Osteoblast (primary cell): ENCODE measurements at places on chromosomes 12 and 14. TPM values are rescaled to one million over a fixed set of nuclear protein-coding genes. Genes with fewer than 3 reads are reported as not detected.

AKAP3 gene
- total RNA-seq = 1.5 and 2.2 TPM in 2 replicates

CNTN1 gene
- 0.29 and 0.36 TPM in 2 replicates for total RNA-seq

CNPY2 gene
- total RNA-seq = 82.5 and 83.7 TPM in 2 replicates

RPL10L gene
- total RNA-seq = not detected in 2 replicates

DNA sequence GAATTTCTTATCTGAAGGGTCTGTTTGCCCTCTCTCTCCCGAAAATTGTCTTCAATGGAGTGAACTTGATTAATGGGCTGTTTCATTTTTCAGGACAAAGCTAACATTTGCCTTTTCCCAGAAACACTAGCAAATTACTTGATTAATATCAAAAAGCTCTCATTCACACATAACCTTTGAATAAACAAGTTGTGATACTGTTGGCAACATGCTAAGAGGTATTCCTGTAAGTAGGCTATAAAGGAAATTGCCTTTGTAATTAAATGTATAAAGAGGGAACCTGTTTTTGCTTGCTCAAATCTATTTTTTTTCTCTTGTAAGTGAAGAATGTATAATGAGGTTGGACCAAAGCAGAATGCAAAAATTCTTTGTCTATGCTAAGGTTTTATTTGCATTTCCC lies 457.2 kb downstream of the TMTC2 start:
- H3K4me1 ChIP-seq = no peaks in the 10 kb centered on the region
- no peak overlapping the region for H3K4me3 ChIP-seq
- DNase-seq = no peak
- no peaks in the 10 kb centered on the region for H3K36me3 ChIP-seq

DNA sequence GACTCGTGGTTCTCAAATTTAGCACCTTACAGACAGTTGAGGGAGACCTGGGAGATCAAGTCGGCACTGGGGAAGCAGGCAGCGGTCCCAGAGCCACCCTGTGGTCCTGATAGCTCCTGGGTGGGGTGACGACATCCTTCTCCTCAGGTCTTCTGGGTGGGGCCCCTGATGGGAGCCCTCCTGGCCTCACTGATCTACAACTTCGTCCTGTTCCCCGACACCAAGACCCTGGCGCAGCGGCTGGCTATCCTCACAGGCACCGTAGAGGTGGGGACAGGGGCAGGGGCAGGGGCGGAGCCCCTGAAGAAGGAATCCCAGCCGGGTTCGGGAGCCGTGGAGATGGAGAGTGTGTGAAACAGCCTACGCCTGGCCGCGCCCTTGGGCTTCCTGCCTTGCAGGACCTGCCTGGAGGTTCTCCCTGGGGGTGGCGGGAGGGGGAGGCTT lies 2.6 kb downstream of the AQP6 start:
- DNase-seq = no peak
- H3K27ac ChIP-seq = no peak overlapping the region
- no peak overlapping the region for H3K4me3 ChIP-seq
- H3K36me3 ChIP-seq = no peaks in the 10 kb centered on the region
- H3K27me3 ChIP-seq = peaks cover 23% of the 10 kb centered on the region

GRCh38 chr12:127588249-127588648 lies 678.7 kb upstream of the TMEM132C start:
- H3K4me1 ChIP-seq = peaks cover 20% of the 10 kb centered on the region
- H3K36me3 ChIP-seq = no peaks in the 10 kb centered on the region
- H3K4me3 ChIP-seq = peak overlapping the region; percentile 14
- H3K27me3 ChIP-seq = no peaks in the 10 kb centered on the region

DNA sequence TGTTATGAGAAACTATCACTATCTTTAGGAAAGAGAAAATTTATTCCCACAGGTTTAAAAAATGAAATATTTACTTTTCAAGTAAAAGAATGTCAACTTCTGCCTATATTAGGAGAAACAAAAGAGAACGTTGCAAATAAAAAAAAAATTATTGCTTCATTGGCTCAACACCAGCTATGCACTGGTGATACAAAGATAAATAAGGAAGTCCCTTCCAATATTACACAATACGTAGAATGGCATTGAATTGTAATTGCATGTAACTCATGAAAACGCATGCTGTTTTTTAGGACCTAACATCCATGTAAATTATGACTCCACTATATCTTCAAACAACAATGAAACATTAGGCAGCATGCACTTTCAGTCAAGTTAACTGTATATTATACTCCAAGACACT lies 56.4 kb upstream of the RERGL start:
- peaks cover 3% of the 10 kb centered on the region for H3K4me1 ChIP-seq
- no peaks in the 10 kb centered on the region for H3K36me3 ChIP-seq
- H3K27ac ChIP-seq = no peak overlapping the region
- no peaks in the 10 kb centered on the region for H3K27me3 ChIP-seq

DNA sequence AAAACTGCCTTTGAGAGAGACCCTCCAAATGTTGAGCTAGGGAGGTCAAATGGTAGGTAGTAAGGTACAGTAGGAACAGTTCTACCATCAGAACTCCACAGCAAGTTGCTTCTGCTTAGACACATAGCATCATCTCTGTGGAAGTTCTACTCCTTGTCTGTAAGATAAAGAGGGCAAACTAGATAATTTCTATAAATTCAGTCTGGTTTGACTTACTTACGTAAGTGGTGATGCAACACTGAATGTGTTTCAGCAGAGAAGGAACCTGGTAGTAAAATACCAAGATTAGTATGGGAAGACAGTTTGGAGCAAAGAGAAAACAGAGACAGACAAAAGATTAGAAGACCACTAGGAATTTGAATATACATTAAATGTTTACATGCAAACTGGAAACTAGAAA lies 42.0 kb downstream of the KITLG start:
- no peak for DNase-seq
- H3K27me3 ChIP-seq = no peaks in the 10 kb centered on the region
- no peak overlapping the region for H3K4me3 ChIP-seq
- H3K27ac ChIP-seq = no peak overlapping the region
- H3K4me1 ChIP-seq = no peaks in the 10 kb centered on the region

GRCh38 chr12:123251403-123252076 lies 18.3 kb downstream of the MTRFR start:
- DNase-seq = no peak
- no peaks in the 10 kb centered on the region for H3K27me3 ChIP-seq
- H3K36me3 ChIP-seq = peaks cover 27% of the 10 kb centered on the region

DNA sequence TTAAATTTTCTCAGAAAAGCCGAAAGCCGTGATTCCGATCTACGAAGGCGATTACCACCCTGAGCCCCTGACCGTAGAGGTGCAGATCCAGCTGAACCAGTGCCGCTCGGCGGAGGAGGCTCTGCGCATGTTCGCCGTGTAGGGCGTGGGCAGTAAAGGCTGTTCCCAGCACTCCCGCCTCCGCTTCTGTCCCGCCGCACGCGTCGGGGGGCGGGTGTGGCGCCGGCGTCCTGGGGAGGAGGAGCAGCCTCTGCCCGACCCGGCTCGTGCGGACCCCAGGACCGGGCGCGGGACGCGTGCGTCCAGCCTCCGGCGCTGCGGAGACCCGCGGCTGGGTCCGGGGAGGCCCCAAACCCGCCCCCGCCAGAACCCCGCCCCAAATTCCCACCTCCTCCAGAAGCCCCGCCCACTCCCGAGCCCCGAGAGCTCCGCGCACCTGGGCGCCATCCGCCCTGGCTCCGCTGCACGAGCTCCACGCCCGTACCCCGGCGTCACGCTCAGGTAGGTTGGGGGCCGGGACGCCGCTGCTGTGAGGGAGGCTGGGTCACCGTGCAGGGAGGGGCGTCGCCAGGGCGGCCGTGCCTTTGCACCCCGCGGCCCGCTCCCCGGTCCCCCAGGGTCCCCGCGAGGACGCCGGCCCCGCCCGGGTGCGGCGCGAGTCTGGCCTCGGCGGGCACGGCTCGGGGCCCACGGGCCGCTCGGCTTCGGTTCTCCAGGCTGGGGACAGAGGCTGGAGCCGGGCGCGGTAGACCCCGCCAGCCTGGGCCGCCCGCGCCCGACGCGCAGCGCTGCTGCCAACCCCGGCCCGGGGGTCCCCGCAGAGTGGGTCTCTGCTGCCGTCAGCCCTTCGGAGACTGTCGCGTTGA lies at the start of gene B3GNT4:
TSS of gene B3GNT4 (plus strand) at position 409 of the 866 bp plus-strand sequence. CDS start 910 bp downstream, outside the sequence.
- peak within 1 kb of the TSS; percentile 71 for H3K4me3 ChIP-seq
- peaks cover 8% of the 10 kb centered on the region for H3K36me3 ChIP-seq
- H3K4me1 ChIP-seq = peaks cover 6% of the 10 kb centered on the region
- H3K27ac ChIP-seq = no peak within 1 kb of the TSS
- peak; percentile 94 for DNase-seq
- peaks cover 31% of the 10 kb centered on the region for H3K27me3 ChIP-seq

- no peaks in the 10 kb centered on the region for H3K27me3 ChIP-seq
- no peaks in the 10 kb centered on the region for H3K4me1 ChIP-seq
- no peak overlapping the region for H3K4me3 ChIP-seq
- DNase-seq = no peak
- no peak overlapping the region for H3K27ac ChIP-seq
- no peaks in the 10 kb centered on the region for H3K36me3 ChIP-seq
Measured at GRCh38 chr14:105591052-105591451, 64.7 kb downstream of the TMEM121 start.

DNA sequence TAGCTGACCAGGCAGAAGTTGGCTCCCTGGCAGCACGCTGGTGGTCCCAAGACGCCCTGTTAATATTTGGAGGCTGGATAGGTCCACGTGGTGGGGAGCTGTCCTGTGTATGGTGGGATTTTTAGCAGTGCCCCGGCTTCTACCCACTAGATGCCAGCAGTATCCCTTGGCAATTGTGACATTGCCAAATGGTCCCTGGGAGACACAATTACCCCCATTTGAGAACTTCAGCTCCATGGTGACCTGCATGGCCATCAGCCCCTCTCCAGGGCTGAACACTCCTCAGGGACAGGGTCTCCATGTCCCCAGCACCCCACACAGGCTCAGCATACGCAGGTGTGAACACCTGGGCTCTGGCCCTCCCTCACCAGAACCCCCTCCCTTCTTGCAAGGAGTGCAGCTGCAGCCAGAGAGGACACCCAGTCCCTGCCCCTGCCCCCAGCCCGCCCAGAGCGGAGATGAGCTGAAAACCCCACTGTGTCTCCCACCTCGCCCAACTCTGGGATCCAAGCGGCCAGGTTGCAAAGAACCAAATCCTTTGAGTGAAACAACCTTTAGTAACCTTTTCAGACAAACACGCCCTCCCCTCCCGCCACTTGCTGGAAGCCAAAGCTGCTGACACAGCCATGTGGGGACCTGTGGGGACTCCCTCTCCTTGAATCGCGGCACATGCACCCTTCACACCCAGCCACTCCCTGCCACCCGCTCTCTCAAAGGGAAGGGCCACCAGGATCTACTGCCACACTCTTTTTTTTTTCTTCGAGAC lies 120.4 kb downstream of the CALM1 start:
- no peaks in the 10 kb centered on the region for H3K4me1 ChIP-seq
- H3K4me3 ChIP-seq = no peak overlapping the region
- DNase-seq = peak; percentile 67
- no peaks in the 10 kb centered on the region for H3K36me3 ChIP-seq
- H3K27me3 ChIP-seq = no peaks in the 10 kb centered on the region
